ENCODE measurements at places on chromosomes 4 and X.
A peak's percentile ranks its signal among the peaks of the same experiment; 100 is the strongest.

DNA sequence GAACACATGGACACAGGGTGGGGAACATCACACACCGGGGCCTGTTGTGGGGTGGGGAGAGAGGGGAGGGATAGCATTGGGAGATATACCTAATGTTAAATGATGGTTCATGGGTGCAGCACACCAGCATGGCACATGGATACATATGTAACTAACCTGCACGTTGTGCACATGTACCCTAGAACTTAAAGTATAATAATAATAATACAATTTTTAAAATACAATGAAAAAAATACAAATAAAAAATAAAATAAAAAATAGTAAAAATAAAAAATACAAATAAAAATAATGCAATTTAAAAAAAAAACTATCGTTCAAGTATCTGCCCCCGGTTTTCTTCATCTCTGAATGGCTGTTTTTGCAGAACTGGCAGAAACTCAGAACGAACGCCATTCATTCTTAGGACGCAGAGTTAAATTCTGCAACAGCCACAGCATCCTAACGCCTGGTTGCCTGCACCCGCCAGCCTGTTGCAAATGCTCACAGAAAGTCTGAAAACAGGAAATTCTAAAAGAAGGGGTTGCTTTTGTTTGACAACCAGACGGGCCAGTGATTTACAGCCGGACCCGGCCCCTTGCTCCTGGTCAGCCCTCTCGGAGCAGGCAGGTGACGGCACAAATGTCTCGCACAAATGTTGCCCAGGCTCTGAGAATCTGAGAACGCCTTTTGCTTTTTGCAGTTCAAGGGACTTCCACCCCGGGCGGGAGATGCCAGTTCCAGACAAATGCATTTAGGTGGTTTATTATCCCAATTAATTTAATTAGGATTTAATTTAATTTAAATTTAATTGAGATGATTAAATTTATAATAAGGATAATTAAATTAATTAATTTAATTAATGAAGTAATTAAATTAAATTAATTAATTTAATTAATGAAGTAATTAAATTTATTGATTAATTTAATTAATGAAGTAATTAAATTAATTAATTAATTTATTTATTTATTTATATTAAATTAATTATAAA is 47.8 kb downstream of the CRLF2 start:
- DNase-seq = no peak

- no peak for DNase-seq
These were observed 2.2 kb upstream of the MGARP start for GRCh38 chr4:139282065-139282720.

DNA sequence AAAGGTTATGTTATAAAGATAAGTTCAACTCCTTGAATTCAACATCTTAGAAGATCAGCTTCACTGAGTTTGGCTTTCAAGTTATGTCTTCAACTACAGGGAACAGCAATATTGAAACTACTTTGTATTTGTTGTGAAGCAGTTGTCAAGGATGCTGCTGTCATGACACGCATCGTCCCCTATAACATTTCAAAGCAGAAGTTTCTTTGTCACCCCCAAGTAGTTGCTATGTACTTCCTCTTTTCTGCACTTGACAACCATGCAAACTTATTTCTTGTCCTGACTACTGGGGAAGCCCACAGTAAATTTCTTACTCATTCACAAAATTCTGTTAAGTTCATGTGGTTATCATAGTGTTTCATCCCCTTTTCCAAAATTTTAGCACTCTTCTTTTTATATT is 14.3 kb downstream of the ANTXR2 start:
- peak; percentile 86 for DNase-seq

DNA sequence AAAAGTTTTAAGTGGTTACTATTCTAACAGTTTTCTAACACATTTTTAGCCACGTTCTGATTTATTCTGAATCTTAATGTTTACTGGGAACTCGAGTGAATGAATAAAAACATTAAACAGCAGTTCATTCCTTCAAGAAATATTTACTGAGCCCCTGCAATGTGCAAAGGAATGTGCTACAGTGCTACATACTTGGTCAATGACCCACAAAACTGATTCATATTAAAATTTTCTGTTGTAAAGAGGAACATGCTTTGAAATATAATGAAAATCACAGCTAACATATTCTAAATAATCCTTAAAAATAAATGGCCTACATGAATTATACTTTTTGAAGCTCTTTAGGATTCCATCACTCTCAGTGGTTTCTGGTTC is 78.7 kb downstream of the ARAP2 start:
- DNase-seq = no peak

- no peak for DNase-seq
These were observed 92.5 kb downstream of the FNIP2 start for GRCh38 chr4:158861281-158861680.
